ENCODE measurements at places on chromosomes 11 and 22. TPM values are rescaled to one million over a fixed set of nuclear protein-coding genes. Genes with fewer than 3 reads are reported as not detected.
A peak's percentile ranks its signal among the peaks of the same experiment; 100 is the strongest.

DNA sequence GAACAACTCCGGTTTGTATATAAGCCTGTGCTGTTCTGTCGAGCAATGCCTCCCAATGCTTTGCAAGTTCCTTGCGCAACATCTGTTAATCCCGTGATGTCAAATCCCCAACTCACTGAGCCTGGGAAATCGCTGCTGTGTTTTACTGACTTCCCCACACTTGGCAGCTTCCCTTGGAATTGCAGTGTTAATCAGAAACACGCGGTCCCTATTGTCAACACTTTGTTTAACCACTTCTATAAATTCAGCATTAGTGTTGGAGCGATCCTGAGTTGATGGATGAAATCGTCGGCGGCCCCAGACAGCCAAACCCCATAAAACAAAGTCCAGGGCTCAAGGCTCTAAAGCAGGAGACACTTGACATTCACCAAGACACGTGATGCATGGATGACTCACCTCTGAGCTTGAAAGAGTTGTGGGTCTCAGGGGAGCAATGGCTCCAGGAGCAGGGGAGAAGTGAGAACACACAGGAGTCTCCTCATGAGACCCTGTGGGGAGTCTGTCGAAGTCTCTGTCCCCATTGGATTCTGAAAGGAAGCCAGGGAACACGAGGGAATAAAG lies 555.3 kb downstream of the MIAT start:
- DNase-seq = peak; percentile 10
- H3K4me3 ChIP-seq = no peak overlapping the region
- H3K27ac ChIP-seq = no peak overlapping the region
- H3K36me3 ChIP-seq = no peaks in the 10 kb centered on the region

- H3K36me3 ChIP-seq = no peaks in the 10 kb centered on the region
- no peak overlapping the region for H3K27ac ChIP-seq
Measured at GRCh38 chr22:30565341-30565740, 9.1 kb downstream of the GAL3ST1 start.

DNA sequence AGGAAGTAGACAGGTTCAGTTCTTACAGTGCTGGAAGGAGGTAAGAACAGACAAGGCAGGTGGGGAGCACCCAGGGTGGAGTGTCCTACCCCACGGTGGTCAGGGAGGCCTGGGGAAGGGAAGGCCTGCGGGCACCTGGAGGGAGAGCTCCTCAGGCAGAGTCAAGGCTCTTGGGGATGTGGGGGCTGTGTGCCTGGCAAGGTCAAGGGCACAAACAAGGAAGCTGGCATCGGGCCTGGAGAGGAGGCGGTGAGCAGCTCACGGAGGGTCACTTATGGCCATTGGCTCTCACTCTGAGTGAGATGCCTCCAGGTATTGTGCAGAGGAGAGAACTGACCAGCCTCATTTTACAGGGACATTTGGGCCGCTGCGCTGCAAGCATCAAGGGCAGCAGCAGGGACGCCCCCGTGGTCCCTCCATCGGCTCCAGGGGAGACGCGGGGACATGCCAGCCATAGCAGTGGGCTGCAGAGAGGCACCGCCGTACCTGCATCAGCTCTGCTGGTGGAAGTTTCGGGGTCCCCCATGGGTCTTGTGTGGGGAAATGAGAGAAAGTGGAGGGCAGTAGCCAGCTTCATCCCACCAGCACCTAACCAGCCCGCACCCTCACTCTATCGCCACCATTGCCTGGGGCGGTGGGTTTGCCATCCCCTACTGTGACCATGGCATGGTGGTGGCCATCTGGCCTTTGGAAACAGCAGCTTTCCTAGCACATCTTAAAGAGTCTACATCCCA lies 37.5 kb upstream of the RTL6 start:
- no peak for DNase-seq
- no peaks in the 10 kb centered on the region for H3K4me1 ChIP-seq
- H3K27me3 ChIP-seq = peaks cover 6% of the 10 kb centered on the region
- no peak overlapping the region for H3K27ac ChIP-seq
- no peak overlapping the region for H3K4me3 ChIP-seq
- no peaks in the 10 kb centered on the region for H3K36me3 ChIP-seq

GRCh38 chr11:118622376-118623268 lies 15.2 kb downstream of the PHLDB1 start:
- no peak for DNase-seq
- no peak overlapping the region for H3K27ac ChIP-seq
- H3K4me3 ChIP-seq = no peak overlapping the region
- H3K27me3 ChIP-seq = peaks cover 3% of the 10 kb centered on the region
- H3K4me1 ChIP-seq = peaks cover 14% of the 10 kb centered on the region
- H3K36me3 ChIP-seq = no peaks in the 10 kb centered on the region

DNA sequence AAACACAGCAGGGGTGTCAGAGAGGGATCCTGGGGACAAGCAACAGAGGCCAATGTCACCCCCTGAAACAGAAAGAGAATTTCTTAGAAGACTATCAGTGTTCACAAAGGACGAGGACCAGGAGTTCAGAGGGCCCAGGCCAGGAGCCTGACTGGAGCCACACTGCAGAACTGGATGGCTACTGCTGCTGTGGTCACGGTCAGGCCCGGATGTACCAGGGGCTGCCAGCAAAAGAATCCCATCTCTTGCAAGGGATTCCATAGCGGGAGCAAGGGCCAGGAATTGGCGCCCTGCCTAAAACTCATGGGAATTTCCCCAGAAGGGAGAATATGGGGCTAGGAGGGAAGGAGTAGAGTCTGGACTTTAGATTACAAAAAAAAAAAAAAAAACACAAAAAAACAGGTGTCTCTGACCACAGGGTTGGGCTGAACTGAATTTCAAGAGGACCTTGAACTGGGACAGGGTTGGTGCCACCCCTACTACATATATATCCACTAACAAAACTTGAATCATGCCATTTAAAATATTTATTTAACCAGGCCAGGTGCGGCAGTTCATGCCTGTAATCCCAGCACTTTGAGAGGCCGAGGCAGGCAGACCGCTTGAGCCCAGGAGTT lies 15.7 kb upstream of the KCTD14 start:
- peaks cover 11% of the 10 kb centered on the region for H3K4me1 ChIP-seq
- no peak overlapping the region for H3K27ac ChIP-seq
- H3K27me3 ChIP-seq = no peaks in the 10 kb centered on the region
- H3K36me3 ChIP-seq = no peaks in the 10 kb centered on the region

GRCh38 chr22:29385748-29386147 lies 2.6 kb downstream of the AP1B1 start:
- DNase-seq = no peak
- peaks cover 56% of the 10 kb centered on the region for H3K4me1 ChIP-seq
- H3K27me3 ChIP-seq = no peaks in the 10 kb centered on the region

DNA sequence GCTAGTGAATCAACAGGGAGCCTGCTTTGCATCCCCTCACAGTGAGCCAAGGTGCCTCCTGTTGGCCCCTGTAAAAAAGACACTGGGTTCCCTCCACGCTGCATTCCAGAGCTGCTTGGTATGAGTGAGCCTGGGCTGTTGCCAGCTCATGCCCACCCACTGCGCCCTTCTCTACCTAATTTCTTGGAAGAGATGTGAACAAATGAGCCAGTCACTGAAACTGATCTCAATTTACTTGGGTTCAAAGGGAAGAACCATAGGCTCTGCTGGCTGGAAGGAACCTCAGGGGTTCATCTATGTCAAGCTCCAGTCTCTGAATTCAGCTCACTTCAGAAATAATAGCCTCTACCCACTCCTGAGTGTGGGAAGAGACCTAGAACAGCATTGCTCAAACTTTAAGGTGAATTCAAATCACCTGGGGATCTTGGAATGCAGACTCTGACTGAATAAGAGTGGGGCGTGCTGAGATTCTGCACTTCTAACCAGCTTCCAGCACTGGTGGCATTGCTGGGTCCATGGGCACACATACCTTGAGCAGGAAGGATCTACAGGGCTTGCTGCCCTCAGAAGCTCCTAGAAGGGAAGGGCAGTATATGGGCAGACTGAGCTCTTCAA lies 5.4 kb upstream of the TMPRSS4 start:
- no peaks in the 10 kb centered on the region for H3K27me3 ChIP-seq
- no peaks in the 10 kb centered on the region for H3K4me1 ChIP-seq
- DNase-seq = no peak

Gene HPX
- total RNA-seq = not detected

Gene SCO2
- total RNA-seq = 2.1 TPM

DNA sequence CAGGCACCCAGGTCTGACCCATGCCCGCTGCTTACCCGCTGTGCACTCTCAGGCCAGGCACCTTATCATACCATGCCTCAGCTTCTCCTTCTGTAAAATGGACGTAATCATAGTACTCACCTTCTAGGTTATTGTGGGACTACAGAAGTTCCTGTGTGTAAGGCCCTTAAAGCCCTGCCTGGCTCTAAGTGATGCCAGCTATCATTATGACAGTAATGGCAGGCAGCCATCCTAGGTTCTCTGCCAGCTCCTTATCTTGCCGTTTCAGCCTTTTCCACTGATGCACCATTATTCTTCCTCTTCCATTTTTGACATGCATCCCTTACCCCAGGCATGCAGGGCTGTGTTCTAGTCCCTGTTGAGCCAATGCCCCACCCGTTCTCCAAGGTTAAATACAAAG lies 57.9 kb downstream of the DBX1 start:
- H3K27me3 ChIP-seq = no peaks in the 10 kb centered on the region
- H3K36me3 ChIP-seq = no peaks in the 10 kb centered on the region
- H3K4me3 ChIP-seq = no peak overlapping the region
- DNase-seq = no peak
- no peak overlapping the region for H3K27ac ChIP-seq

GRCh38 chr11:104619751-104620150 lies 278.5 kb downstream of the CASP12 start:
- H3K27ac ChIP-seq = no peak overlapping the region
- H3K36me3 ChIP-seq = peaks cover 2% of the 10 kb centered on the region
- H3K4me3 ChIP-seq = no peak overlapping the region
- peaks cover 20% of the 10 kb centered on the region for H3K4me1 ChIP-seq
- DNase-seq = no peak
- H3K27me3 ChIP-seq = no peaks in the 10 kb centered on the region

DNA sequence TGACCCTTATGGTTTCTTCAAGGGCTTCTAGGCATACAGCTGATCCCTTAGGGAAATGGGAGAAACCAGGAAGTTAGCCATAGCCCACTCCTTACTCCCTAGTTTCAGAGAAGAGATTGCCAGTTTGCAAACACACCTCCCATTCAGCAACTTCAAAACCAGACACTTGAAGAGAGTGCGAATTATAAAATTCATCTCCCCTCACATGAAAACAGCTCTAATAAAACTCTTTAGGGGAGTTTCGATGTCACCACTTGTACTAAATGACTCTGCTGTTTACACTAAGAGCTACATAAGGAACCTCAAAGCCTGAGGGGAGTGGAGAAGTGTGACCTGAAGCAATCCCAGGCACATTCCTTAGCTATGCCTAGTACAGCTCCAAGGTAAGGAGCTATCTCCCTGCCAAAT lies 8.3 kb downstream of the LGR4 start:
- no peaks in the 10 kb centered on the region for H3K36me3 ChIP-seq
- H3K27me3 ChIP-seq = peaks cover 9% of the 10 kb centered on the region
- H3K4me3 ChIP-seq = no peak overlapping the region
- no peaks in the 10 kb centered on the region for H3K4me1 ChIP-seq
- no peak overlapping the region for H3K27ac ChIP-seq

DNA sequence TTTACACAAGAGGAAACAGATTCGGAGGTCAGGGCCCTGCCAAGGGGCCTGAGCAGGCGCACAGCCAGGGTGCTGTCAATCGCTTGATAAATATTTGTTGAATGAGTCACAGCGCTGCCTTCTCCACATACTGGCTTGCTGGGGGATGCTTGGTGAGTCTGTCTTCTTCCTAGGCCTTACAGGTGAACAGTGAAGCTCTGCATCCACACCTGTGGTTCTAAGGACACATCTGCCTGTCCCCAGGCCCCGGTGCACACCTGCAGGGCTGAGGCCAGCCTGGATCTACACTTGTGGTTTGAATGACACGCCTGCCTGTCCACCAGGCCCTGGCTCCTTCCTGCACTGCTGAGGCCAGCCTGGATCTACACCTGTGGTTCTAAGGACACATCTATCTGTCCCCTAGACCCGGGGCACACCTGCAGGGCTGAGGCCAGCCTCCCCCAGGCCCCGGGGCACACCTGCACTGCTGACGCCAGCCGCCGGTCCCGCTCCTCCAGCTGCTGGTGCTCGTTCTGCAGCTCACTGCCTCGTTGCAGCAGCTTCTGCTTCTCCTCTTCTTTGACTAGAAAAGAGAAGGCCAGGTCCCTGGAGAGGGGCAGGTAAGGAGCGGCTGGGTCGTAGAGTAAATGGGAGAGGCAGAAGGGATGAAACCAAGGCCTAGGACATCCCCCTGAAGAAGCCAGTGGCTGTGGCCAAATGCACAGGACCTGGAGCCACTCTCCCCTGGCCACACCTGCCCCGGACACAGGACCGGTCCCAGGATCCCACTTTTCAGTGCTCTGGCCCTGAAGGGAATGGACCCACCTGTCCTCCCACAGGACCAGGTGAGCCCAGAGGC lies 124.6 kb downstream of the PHF21B start:
- H3K4me3 ChIP-seq = no peak overlapping the region
- no peak overlapping the region for H3K27ac ChIP-seq
- H3K36me3 ChIP-seq = no peaks in the 10 kb centered on the region
- no peak for DNase-seq
- no peaks in the 10 kb centered on the region for H3K4me1 ChIP-seq

Gene ACTN3
- not detected for total RNA-seq

DNA sequence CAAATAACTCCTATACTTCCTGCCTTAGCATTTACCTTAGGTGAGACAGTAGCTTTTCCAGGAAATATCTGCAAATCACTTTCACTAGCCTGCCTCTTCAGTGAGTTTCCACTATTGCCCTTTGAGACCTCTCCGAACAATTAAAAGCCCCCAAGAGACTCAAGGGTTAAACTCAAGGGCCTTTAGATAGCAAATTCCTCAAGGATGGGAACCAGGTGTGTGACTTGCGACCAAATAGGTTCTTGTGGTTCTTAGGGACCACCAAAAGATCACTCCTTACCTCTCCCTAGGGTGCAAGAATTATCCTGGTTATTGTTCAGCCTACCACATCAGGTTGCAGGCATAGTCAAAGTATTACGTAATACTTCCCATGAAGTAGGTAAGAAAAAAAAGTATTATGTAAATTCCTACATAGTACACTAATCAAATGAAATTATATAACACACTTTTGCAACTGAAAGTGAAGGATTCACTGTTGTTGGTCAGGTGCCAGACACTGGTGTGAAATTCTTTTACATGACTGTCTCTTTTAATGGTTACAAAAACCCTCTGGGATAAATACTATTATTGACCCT lies 1.4 kb upstream of the RDX start:
- peaks cover 5% of the 10 kb centered on the region for H3K36me3 ChIP-seq
- no peak overlapping the region for H3K27ac ChIP-seq
- H3K4me3 ChIP-seq = peak overlapping the region; percentile 51
- no peaks in the 10 kb centered on the region for H3K27me3 ChIP-seq

GRCh38 chr11:103681855-103682254 lies 354.6 kb upstream of the DDI1 start:
- H3K27me3 ChIP-seq = no peaks in the 10 kb centered on the region
- no peak overlapping the region for H3K27ac ChIP-seq
- no peak for DNase-seq
- peaks cover 2% of the 10 kb centered on the region for H3K4me1 ChIP-seq
- no peak overlapping the region for H3K4me3 ChIP-seq

Gene BIRC2
- total RNA-seq = 26.9 TPM

GRCh38 chr11:17439316-17439782 lies 37.3 kb downstream of the ABCC8 start:
- no peak overlapping the region for H3K4me3 ChIP-seq
- H3K4me1 ChIP-seq = peaks cover 10% of the 10 kb centered on the region
- peaks cover 5% of the 10 kb centered on the region for H3K27me3 ChIP-seq

GRCh38 chr11:99343117-99343516 lies 322.4 kb downstream of the CNTN5 start:
- H3K27ac ChIP-seq = no peak overlapping the region
- no peaks in the 10 kb centered on the region for H3K27me3 ChIP-seq

- no peak for DNase-seq
- H3K27me3 ChIP-seq = no peaks in the 10 kb centered on the region
- H3K36me3 ChIP-seq = no peaks in the 10 kb centered on the region
- no peaks in the 10 kb centered on the region for H3K4me1 ChIP-seq
- no peak overlapping the region for H3K4me3 ChIP-seq
- no peak overlapping the region for H3K27ac ChIP-seq
Measured at GRCh38 chr22:25666308-25666707, 75.7 kb upstream of the MYO18B start.

Gene B3GAT1
- not detected for total RNA-seq

Gene TIMM8B
- 41.7 TPM for total RNA-seq
